ENCODE measurements at places on chromosomes 6 and 20.

GRCh38 chr20:58636983-58637421 lies 14.1 kb upstream of the STX16 start:
- DNase-seq: no peak

DNA sequence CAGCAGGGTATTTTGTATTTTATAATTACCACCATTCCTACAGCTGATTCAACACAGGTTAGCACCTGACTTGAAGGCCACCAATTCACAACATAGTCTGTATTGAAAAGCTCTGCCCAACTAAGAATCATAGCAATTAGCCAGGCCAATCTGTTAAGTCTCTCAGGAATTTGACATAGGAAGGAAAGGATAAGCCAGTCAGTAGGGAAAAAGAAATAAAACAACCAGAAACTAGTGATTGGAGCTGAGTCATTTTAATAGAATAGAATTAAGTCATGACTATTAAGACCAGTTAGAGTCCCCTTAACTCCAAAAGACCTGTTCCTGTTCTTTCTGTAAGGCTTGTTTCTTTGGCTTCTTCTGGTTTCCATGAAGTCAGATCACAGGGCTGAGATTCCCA lies 8.1 kb downstream of the RANBP9 start:
- DNase-seq: no peak

DNA sequence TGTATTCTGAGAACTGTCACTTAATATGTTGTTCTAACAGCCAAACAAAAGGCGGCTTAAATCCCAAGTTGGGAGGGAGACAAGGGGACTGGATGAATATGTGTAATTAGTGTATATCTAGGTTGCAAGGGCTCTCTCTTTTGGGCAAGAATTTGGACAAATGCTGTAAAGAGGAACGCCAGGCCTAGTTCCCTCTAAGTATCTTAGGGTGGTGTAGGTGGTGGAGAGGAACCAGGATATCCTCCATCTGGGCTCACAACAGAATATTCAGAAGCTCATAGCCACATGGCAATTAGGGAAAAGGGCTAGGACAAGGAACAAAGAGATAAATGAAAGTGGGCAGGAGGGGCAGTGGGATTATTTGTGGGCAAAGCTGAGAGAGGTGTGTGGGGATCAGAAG lies 149.5 kb downstream of the LRFN2 start:
- DNase-seq: peak; percentile 7

GRCh38 chr20:40675599-40676221 lies 13.3 kb downstream of the MAFB start:
- no peak for DNase-seq

DNA sequence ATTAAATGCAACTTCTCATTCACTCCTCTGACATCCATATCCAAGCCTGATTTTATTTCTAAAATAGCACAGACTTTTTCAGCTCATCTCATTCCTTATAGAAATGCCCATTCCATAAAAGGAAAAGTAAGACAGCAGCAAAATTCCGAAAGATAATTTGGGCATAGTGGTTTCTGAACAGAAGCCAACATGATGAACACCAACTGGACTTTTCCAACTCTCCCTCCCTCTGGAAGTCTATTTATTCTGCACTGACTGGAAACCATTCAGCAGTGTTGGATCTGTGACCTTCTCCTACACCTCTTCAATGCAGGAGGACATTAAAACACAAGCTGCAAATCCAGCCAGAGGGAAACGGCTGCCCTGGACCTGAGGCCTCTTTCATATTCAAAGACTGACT lies 306.2 kb upstream of the NT5E start:
- DNase-seq: no peak

- DNase-seq: no peak
Measured at GRCh38 chr6:148822819-148823218, 76.0 kb downstream of the UST start.
